CD8-positive, alpha-beta memory T cell (primary cell): ENCODE measurements at places on chromosomes 2 and 18. TPM values are rescaled to one million over a fixed set of nuclear protein-coding genes. Genes with fewer than 3 reads are reported as not detected.

The CYTIP gene
- 202 TPM for total RNA-seq

The UGT1A4 gene
- not detected for total RNA-seq

DNA sequence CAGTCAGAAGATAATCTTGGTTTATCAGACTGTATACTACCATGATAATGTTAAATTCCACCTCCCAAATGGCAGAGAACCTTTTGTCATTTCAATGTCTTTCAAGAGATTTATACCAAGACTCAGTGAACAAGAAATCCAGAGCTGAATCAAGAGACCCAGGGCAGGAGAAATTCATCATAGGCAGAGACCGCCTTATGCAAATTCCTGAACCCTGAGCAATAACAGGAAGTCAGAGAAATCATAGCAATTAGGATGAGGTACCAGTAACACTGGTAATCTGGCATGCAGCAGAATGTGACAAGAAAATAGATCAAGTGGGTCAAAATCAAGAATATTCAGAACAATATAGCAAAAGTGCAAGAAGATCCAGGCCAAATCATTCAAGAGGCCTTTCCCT is 412.4 kb upstream of the LRATD1 start:
- H3K4me1 ChIP-seq = no peaks in the 10 kb centered on the region
- no peak for DNase-seq
- no peak overlapping the region for H3K27ac ChIP-seq
- no peaks in the 10 kb centered on the region for H3K36me3 ChIP-seq

- H3K4me3 ChIP-seq = no peak overlapping the region
- H3K27ac ChIP-seq = no peak overlapping the region
- no peaks in the 10 kb centered on the region for H3K27me3 ChIP-seq
- H3K36me3 ChIP-seq = no peaks in the 10 kb centered on the region
Observed at GRCh38 chr18:40249390-40250080, 1705.5 kb upstream of the PIK3C3 start.

GRCh38 chr2:47504174-47504810 is 101.3 kb downstream of the MSH2 start:
- no peaks in the 10 kb centered on the region for H3K4me1 ChIP-seq
- no peak for DNase-seq
- H3K27ac ChIP-seq = no peak overlapping the region

DNA sequence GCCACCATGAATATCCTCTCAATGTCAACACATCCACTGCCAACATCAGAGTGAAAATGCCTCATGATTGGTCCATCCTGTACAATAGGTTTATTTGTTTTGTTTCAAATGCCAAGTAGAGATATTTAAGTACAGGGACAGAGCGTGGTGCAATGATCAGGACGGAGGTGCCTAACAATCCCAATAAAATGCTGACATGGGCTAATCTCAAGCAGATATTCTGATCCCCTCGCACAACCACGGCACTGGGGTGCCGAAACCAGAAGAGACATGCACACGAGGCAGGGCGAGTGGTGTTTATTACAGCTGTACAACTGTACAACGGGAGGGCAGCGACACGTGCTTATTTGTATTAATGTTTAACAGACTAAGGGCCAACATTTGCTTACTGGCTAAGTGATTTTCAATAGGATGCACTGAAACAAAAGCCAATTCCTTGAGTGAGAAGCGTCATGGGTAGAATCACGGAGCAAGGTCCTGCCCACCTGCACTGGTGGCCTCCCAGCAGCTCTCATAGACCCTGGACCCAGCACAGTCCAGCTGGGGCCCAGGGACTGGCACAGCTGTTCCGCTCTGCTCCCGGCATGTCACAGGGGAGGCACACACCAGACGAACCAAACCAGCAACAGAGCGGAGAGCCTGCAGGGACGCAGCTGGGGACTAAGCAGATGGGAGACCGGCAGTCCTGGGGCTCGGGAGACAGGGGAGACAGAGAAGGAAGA is 101.4 kb downstream of the HDAC4 start:
- H3K36me3 ChIP-seq = no peaks in the 10 kb centered on the region
- no peak overlapping the region for H3K4me3 ChIP-seq
- H3K27me3 ChIP-seq = no peaks in the 10 kb centered on the region
